GM12878 (cell line): ENCODE measurements at places on chromosomes 4 and X.

GRCh38 chrX:40040686-40041461 is 56.9 kb downstream of the BCOR start:
- no peaks in the 10 kb centered on the region for H3K4me1 ChIP-seq
- H3K36me3 ChIP-seq: no peaks in the 10 kb centered on the region
- no peak for DNase-seq
- no peaks in the 10 kb centered on the region for H3K27me3 ChIP-seq
- no peak overlapping the region for H3K27ac ChIP-seq

DNA sequence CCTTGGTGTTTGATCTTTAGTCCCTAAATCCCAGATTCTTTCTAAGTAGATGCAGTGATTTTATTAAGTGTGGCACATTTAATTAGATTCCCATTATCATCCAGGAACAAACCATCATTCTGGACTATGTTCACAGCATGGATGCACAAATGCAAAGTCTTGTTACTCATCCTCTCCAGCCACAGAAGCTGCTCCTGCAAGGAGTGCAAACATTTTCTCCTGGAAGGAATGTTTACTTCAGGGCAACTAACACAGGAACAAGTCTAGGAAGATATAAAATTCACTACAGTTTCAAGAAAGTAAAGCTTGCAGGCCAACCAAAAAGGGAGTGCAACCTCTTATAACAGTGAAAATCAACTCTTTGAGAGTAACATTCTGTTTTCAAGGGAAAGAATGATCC is 106.0 kb downstream of the IQCM start:
- no peaks in the 10 kb centered on the region for H3K36me3 ChIP-seq
- no peak for DNase-seq
- H3K4me3 ChIP-seq: no peak overlapping the region
- H3K4me1 ChIP-seq: no peaks in the 10 kb centered on the region
- no peaks in the 10 kb centered on the region for H3K27me3 ChIP-seq
- no peak overlapping the region for H3K27ac ChIP-seq

DNA sequence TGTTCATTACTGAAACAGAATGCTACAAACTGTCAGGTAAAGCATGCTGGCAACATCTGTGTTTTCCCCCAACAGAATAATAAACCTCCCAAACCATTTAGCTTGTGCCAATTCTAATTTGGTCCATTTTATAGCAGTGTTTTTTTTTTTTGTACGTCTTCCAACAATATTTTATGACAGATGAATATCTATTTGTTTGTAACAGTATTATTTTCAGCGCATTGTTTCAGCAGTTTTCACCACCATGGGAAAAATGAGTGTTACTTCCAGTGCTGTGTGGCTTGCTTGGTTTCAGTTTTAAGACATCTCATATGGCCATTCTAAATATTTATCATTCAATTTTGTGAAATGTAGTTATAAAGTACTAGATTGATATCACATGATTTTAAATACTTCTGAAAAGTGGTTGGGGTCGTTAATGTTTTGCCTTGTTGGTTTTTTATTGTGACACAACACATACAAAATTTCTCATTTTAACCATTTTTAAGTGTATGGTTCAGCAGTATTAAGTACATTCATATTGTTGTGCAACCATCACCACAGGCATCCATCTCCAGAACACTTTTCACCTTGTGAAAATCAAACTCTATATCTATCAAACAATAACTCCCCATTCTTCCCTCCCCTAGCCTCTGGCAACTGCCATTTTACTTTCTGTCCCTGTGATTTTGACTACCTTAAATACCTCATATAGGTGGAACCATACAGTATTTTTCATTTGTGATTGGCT is 25.6 kb upstream of the TBC1D19 start:
- H3K36me3 ChIP-seq: no peaks in the 10 kb centered on the region
- no peak overlapping the region for H3K27ac ChIP-seq
- H3K4me1 ChIP-seq: no peaks in the 10 kb centered on the region
- no peak overlapping the region for H3K4me3 ChIP-seq
- no peaks in the 10 kb centered on the region for H3K27me3 ChIP-seq
- no peak for DNase-seq

- no peak overlapping the region for H3K27ac ChIP-seq
- H3K4me1 ChIP-seq: no peaks in the 10 kb centered on the region
- H3K36me3 ChIP-seq: no peaks in the 10 kb centered on the region
- DNase-seq: no peak
- H3K27me3 ChIP-seq: peaks cover 9% of the 10 kb centered on the region
Measured at GRCh38 chr4:133146574-133147241, 2.4 kb upstream of the PCDH10 start.

DNA sequence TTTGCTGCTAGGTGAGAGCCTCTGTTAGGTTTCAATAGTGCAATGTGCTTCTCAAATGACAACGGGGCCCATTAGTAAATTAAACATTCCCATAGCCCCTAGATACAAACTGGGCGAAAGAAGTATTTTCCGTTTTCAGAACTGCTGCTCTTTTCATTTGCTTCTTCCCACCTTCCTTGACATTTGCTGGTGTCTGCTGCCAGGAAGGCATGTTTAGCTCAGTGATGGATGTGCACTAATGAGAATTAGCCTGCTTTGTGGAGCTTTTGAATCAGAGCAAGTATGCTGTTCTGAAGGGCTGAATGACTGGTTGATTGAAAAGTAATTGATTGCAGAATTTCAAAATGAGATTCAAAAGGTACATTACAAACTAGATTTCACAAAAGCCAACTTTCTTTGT is 57.0 kb downstream of the SHROOM3 start:
- DNase-seq: no peak
- H3K27me3 ChIP-seq: no peaks in the 10 kb centered on the region; the same call in 1 of the 2 replicates
- H3K36me3 ChIP-seq: no peaks in the 10 kb centered on the region
- no peaks in the 10 kb centered on the region for H3K4me1 ChIP-seq
- no peak overlapping the region for H3K27ac ChIP-seq
